ENCODE measurements at places on chromosomes 7 and 10.

DNA sequence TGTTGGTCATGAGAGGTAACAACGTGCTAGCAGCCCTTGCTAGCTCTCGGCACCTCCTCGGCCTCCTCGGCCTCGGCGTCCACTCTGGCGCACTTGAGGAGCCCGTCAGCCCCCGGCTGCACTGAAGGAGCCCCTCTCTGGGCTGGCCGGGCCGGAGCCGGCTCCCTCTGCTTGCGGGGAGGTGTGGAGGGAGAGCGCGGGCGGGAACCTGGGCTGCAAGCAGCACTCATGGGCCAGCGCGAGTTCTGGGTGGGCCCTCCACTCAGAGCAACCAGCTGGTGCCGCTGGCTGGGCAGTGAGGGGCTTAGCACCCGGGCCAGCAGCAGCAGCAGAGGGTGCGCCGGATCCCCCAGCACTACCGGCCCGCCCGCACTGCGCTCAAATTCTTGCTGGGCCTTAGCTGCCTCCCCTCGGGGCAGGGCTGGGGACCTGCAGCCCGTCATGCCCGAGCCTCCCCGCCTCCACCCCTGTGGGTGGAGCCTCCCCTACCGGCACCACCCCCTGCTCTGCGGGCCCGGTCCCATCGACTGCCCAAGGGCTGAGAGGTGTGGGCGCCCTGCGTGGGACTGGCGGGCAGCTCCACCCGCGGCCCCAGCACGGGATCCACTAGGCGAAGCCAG, 96.1 kb downstream of the PAXIP1 start:
- no peak for DNase-seq

GRCh38 chr10:106384496-106384895, 780.0 kb downstream of the SORCS1 start:
- DNase-seq: no peak

GRCh38 chr7:73834626-73835191, 3.9 kb downstream of the CLDN4 start:
- no peak for DNase-seq

DNA sequence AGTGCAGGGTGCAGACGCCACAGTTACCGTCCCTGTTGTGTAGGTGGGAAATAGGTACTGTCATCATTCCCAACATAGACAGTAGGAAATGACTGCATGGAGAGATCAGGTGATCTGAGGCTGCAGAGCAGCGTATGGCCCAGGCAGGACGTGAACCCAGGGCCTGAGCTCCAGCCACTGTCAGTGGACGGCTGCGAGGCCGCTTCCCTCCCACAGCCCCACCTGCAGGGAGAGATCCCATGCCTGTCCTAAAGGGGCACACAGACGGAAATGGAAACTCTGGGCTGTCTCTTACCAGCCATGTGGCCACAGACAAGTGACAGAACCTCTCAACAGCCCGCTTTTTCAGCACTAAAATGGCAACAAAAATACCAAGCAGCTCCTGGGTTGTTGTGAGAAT, 44.5 kb upstream of the MNX1 start:
- DNase-seq: no peak

DNA sequence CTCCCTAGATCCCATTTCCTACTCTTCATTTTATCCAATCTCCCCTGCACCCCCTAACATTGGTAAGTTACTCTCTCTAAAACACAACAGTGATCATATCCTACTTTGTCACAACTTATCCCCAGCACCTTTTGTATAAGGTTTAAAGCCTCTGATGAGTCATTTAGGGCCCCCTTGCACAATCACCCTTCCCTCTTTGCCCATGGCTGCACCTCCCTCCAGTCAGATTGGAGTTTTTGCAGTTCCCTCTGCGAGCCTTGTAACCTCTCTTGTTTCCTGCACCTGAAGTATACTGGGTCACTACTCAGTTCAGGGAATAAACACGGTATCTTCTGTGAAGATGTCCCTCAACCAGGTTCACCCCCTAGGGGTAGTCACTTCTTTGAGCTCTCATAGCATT, 55.9 kb upstream of the ADRB1 start:
- no peak for DNase-seq

GRCh38 chr7:142000244-142000643, 4.6 kb downstream of the MGAM start:
- DNase-seq: no peak

DNA sequence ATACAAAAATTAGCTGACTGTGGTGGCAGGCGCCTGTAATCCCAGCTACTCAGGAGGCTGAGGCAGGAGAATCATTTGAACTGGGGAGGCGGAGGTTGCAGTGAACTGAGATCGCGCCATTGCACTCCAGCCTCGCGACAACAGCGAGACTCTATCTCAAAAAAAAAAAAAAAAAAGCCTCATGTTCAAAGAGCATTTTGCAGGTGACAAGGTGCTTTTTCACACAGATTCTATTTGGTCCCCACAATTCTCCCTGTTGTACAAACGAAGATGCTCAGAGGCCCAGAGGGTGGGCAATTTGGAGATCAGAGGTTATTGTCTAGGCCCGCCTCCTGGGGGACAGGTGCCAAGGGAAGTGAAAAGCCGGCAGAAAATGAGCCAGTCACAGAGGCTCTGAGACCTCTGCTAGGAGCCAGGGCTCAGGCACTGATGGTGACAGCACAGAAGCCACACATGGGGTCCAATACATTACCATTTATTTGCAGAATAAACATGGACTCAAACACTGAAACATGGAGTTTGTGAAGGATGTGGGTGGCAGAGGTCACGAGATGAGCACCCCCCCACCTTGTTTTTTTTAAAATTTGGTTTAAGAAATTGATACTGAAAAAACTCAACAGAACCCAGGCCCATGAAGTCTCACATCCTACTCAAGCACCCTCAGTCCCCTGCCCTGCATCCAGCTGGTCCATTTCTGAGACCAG, 882 bp upstream of the GAL3ST4 start:
- DNase-seq: no peak

DNA sequence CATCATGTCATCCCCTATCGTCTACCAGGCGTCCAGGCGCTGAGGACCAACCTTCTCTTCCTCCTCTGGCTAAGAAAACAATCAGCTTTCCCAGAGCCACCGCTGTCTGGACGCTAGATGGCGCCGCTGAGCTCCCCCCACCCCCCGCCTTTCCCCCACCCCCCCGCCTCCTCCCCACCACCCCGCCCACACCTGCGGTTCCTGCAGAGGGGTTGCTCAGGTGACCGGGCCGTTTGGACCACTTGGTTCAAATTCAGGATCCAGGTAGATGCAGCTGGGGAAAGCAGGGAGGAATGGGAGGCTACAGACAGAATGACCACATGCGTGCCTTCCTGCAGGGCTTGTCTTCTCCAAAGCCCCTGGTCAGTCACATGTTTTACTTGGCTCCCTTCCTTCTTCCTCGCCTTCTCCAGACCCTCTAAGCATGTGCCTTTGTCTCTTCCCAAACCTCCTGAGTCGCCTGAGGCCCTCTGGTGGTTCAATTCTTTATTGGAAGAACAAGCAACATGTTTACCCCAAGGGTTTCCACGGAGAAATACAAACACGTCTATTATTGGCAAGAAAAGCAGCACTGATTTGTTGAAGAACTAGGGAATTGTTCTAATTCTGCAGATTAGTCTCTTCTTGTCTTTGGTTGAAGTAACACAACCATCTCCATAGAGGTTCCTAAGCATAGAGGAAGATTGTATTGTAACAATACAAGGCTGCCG, 24.7 kb downstream of the AOC1 start:
- peak; percentile 76 for DNase-seq

GRCh38 chr7:135575296-135575695, 17.6 kb downstream of the NUP205 start:
- no peak for DNase-seq

- DNase-seq: no peak
Observed at GRCh38 chr10:131406676-131407392, 95.3 kb upstream of the TCERG1L start.

GRCh38 chr10:49488056-49488717, 50.7 kb downstream of the ERCC6 start:
- no peak for DNase-seq

DNA sequence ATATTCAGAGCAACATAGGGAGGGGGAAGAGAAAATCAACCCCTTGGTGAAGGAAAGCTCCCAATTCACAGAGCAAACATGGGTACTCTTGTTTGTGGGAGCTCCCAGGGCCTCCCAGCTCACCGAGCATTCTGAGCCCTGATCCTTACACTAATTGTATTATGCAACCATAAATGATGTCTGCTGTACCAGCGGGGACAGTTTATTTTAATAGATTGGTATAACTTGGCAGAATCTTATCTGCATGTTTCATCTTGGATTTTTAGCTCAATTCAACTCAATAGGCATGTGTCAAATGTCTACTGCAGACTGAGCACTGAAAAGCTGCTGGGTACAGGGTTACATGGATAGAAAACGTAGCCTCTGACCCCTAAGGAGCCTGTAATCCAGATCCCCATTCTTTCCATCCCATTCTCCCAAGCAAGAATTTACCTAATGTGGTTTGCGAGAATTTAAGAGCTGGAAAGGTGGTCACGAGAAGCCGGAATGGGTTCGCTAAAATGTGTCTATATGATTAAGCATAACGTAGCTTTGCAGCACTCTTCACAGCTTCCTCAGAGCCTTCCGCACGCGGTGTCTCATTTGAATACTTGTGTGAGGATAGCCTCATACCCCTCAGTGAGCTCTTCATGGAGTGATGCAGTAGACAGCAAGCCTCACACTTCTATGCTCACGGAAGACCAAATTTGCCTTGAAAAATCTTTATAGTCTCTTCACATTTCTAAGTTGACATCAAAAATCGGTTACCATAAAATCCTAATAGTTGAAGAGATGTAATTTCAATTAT, 18.3 kb downstream of the EGFR start:
- no peak for DNase-seq

DNA sequence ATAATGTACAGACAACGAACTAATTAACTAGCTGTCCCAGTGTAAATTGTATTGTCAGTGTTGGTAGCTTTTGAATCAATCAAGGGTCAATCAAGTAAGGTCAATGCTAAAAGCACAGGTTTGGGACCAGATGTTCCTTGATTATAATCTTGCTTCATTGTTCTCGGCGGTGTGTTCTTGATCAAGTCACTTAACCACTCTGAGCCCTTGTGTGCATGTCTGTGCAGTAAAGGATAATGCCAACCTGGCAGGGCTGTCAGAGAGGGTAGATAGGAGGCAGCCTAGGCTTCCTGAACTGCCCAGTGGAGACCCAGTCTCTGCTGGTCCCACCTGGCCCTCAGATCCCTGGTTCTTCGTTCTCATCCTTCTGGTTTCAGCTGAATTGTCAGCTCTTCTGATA, 221.0 kb downstream of the EMX2 start:
- no peak for DNase-seq

GRCh38 chr7:129578829-129579228, 32.7 kb upstream of the NRF1 start:
- DNase-seq: no peak

DNA sequence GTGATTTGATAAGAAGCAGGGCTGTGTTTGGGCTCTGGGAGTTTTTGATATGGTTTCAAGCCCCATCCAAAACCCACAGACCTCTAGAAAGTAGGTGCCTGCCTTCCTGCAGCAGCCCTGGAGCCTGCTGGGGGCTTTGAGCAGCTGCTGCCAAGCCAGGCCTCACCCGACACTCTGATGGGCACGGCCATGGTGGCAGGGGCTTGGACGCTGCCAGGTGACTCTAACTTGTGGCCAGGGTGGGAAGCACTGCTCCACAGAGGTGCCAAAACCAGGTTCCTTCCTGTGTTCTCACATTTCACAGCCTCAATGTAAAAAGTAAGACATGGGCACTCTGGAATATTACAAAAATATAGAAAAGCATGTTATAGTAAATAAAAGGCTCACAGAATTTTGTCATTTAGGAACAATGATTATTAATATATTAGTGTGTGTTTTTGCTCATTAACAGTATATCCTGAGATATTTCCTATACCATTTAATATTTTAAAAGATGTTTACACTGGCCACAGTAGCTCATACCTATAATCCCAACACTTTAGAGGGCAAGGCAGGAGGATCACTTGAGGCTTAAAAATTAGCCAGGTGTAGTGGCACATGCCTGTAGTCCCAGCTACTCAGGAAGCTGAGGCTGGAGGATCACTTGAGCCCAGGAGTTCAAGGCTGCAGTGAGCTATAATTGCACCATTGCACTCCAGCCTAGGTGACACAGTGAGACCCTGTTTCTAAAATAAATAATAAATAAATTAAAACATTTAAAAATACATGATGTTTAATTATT, 95.1 kb downstream of the EGFR start:
- no peak for DNase-seq

DNA sequence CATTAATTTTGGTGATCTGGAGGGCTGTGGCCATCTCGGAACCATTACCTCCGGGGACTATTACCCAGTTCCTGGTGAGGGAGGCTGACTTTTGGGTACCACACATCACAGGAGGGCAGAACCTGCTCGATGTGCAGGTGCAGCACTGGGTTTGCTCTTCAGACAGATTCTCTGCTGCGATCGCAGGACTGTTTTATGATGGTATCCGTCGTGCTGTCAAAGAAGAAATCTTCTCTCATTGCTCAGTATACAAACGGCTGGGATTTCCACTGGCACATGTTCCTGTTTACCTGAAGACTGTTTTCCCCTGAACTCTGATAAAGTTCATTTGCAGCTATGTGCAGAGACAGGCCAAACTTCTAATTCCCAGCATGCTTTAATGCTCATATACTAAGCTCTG, 27.2 kb upstream of the SHH start:
- DNase-seq: no peak

GRCh38 chr7:46999866-47000265, 582.0 kb downstream of the TNS3 start:
- no peak for DNase-seq

DNA sequence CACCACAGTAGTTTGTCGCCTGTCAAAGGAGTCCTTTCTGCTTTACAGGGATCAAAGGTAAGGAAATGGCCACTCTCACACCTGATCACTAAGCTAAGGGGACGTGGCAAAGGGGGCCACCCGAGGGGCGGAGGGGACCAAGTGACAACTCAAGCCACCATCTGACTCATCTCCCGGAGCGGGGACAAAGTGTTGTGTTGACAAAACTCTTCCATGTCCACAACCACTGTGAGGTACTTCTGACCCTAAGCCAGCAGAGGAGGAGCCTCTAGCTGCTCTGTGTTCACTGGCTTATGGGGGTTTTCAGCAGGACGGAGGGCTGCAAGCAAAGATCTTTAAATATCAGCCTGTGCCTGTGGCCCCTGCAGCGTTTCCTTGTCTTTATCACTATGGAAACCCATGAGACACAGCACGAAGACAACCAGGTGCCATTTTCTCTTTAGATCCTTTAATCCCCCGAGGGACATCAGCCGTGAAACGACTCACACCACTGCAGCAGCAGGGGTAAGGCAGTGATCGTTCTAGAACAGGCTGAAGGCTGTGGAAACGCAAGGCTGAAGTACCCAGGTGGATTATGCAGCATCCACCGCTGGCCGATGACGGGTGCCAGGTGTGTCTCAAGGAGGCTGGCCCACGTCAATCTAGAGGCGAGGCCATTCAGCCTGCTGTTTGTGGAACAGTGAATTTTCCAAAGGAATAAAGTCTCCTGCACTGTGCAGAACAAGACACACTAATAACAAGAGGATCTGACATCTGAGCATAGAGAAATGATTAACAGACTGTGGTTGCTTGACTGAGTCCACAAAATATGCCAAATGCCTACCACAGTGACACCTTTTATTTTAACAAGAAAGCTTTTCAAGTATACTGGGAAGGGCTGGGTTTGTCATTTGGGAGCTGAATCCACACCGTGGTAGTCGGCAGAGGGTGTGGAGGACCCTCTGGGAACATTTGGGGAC, 26.6 kb upstream of the DDC start:
- no peak for DNase-seq

GRCh38 chr7:55524558-55525310, 47.6 kb downstream of the VOPP1 start:
- DNase-seq: no peak

- DNase-seq: no peak
Observed at GRCh38 chr7:134935701-134936100, 50.6 kb upstream of the AGBL3 start.

Measured in NCI-H526 treated with DMSO at 0.1 percent for 48 hours (cell line).